ENCODE measurements at places on chromosomes 2 and 18. TPM values are rescaled to one million over a fixed set of nuclear protein-coding genes. Genes with fewer than 3 reads are reported as not detected.

DNA sequence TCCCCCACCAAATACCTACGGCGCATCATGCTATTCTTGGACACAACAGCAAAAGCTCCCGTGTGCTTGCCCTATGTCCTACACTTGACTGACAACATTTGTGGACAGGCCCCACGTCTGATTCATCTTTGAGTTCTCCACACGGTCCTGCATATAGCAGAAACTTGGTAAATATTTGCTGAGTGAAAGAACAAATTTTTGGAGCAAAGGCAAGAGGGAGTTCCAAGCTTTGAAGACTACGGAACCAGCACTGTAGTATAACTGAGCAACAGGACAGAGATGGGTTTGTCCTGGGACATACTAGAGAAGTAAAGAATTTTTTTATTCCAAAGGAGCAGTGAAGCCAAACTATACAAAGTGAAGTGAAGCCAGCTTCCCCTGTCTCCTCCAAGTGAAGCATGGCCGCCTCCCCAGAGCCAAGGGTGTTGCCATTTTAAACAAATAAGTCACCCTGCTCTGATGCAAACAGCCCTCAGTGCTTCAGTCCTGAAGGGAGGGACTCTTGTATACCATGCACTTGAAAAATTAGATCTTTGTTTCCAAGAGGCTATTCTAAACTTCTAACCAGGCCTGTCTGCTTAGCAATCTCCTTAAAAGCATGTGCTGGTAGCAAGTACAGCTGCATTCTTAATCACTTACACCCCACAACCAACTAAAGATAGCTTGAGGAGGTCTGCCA is 35.9 kb downstream of the SPRED2 start:
- H3K4me1 ChIP-seq, result peaks cover 22% of the 10 kb centered on the region
- no peaks in the 10 kb centered on the region for H3K36me3 ChIP-seq
- no peak for DNase-seq

DNA sequence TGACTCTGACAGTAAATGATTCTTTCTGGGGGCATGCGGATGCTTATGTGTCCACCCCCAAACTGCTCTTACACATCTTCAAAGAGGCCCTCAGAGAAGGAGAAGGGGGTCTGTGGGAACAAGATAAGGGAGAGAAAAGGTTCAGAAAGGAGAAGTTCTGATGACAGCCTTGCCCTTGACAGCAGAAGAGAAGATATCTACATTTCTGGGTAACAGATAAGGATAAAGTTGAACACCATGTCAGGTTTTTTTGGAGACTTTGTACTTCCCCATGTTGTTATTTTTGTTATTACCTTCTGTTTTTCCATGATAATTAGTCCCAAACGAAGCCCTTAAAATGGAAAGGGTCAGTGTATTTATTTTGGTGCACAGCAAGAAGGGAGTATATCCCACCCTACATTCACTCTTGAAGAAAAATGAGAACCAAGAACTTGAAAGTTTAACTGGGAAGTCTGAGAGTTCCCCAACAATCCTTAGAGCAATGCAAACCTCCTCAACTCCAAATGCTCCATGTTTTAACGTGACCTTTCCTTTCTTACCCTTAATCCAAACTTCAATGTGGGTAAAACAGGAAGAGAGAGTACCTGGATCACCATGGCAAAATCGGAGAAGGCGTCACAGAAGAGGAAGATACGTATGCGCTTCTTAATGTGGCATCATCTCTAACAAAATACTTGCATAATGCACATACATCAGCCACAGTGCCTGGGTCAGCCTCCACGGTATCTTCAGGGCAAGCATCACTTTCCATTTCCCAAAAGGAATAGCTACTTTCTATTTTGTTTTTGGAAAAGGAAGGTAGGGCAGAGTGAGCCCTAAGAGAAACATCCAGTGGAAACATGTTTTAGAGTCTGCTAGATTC is 264.6 kb upstream of the STON1 start:
- no peak overlapping the region for H3K4me3 ChIP-seq
- H3K27me3 ChIP-seq, result peaks cover 1% of the 10 kb centered on the region
- DNase-seq, result no peak
- H3K36me3 ChIP-seq, result no peaks in the 10 kb centered on the region
- no peaks in the 10 kb centered on the region for H3K4me1 ChIP-seq
- H3K27ac ChIP-seq, result no peak overlapping the region

The SPAG16 gene
- 11.7 TPM for total RNA-seq

DNA sequence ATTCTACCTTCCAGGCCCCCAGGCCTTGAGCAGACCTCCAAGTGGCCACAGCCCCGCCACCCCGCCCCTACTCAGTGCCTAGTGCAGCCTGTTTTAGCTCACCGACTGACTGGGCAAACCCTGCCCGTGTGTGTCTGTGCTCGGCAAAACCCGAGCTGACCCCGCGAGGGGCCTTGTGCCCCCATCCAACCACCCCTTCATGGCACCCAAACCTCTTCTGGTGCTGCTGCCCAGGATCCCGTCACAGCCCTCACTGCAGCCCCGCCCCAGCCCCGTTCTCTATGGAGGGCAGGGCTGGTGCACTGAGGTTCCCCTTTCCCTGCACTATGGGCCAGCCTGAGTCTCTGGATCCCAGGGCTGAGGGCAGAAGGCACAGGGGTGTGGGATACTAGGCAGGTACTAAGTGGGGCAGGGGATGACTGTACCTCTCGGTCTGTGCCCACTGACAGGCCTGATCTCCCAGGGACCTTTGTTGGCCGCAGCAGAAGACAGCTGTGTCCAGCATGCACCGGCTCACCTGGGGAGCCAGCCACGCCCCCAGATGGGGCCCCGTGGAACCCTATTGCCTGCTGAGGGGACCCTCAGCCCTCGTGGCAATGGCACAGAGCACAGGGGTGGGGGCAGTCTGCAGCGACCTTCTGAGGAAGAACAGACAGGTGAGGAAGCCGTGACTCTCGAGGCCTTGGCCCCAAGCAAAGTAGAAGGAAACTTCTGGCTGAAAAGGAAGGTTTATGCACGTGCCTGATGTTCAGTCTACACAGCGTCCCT is 69.9 kb upstream of the OTOS start:
- DNase-seq, result no peak
- H3K27me3 ChIP-seq, result no peaks in the 10 kb centered on the region
- H3K4me1 ChIP-seq, result peaks cover 2% of the 10 kb centered on the region
- no peaks in the 10 kb centered on the region for H3K36me3 ChIP-seq
- H3K27ac ChIP-seq, result no peak overlapping the region
- no peak overlapping the region for H3K4me3 ChIP-seq

GRCh38 chr2:111162718-111163331 is 42.1 kb downstream of the BCL2L11 start:
- peak; percentile 26 for DNase-seq
- no peaks in the 10 kb centered on the region for H3K27me3 ChIP-seq
- H3K36me3 ChIP-seq, result peaks cover 70% of the 10 kb centered on the region

DNA sequence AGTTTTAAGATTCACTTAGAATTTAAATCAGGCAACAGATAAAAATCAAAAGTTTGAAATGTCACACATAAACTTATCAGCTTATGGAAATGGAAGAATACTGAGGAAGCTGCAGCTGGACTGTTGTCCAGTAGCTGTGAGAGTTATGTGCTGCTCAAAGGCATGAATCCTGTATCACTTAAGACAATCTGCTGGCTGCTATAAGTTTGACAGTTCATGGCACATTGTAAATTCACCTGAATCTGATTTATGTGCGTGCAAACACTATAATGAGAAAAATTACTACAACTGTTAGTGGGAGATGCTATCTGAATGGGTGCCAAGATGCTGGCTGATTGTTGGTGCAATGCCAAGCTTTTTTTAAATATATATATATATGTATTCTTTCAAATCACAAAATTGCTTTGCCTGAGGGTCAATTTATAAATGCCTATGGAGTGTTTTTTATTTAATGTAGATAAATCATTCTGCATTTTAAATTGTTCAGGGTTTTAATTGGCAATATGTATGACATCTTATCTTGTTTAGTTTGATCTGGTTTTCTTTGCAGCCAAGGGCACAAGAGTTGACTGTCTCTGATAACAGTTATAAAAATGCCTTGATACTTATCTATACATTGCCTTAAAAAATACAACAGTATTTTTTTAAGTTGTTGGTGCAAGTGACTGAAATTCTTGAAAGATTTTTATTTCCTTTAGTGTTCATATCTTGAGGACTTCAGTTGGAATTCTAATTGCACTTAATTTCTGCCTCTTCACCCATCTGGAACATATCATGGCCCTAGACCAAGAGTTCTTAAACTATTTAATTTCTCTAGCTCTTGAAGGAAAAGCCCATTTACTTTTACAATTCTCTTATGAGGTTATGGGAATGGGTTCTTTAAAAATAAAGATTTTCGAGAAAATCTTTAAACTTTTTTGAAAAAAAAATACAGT is 48.7 kb downstream of the CAVIN2 start:
- no peak for DNase-seq
- no peaks in the 10 kb centered on the region for H3K4me1 ChIP-seq
- H3K27ac ChIP-seq, result no peak overlapping the region
- H3K4me3 ChIP-seq, result no peak overlapping the region
- peaks cover 3% of the 10 kb centered on the region for H3K27me3 ChIP-seq
- no peaks in the 10 kb centered on the region for H3K36me3 ChIP-seq

DNA sequence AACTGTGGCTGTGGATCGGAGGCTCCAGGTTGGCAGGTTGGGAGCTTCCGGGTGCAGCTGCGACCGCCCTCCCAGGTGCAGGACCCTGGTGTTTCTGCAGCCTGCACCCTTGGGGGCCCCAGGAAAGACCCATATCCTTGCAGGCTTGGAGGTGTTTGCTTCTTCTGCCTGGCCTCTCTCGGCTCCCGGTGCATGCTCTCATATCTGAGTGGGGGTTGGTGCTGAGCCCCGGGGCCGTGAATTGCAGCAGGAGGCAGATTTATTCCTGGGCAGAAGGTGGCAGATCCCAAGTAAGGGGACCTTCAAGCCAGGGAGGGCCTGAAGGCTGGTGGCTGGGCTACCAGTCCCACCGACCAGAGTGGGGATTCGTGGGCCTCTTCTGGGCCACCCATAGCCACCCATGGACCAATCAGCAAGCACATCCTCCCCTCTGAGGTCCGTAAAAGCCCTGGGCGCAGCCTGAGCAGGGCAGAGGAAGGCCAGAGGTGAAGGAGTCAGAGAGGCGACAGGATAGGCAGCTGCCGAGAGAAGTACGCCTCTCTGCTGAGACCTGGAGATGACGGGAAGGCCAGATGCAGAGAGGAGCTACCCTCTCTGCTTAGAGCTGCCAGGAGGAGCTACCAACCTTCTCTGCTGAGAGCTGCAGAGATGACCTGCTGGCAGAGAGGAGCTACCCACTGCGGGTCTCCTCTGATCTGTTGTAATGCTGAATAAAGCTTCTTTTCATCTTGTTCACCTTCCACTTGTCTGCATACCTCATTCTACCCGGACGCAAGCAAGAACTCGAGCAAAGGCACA is 1279.0 kb upstream of the LRRTM1 start:
- no peaks in the 10 kb centered on the region for H3K27me3 ChIP-seq
- no peak overlapping the region for H3K4me3 ChIP-seq
- no peaks in the 10 kb centered on the region for H3K36me3 ChIP-seq
- no peak for DNase-seq
- no peak overlapping the region for H3K27ac ChIP-seq

DNA sequence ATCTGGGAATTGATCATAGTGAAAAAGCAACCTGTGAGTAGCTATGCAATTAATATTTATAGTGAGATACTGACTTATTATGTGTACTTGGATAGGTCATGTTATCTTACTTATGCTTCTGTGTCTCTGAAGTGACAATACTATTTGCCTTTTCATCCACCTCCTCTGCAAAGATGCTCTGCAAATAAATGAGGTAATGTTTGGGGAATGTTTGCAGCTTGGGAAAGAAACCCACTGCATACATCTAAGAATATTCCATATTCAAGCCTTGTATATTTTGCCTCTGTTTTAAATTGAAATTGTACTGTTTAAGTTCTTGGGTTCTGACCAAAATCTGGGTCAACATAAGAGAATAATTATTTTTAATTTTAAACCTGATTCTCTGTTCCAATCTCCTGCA is 217.4 kb upstream of the DTNA start:
- peaks cover 4% of the 10 kb centered on the region for H3K4me1 ChIP-seq
- H3K27ac ChIP-seq, result no peak overlapping the region
- DNase-seq, result no peak
- H3K4me3 ChIP-seq, result peak overlapping the region; percentile 59
- no peaks in the 10 kb centered on the region for H3K36me3 ChIP-seq
- H3K27me3 ChIP-seq, result peaks cover 31% of the 10 kb centered on the region

- H3K27ac ChIP-seq, result no peak overlapping the region
- H3K36me3 ChIP-seq, result no peaks in the 10 kb centered on the region
- H3K4me1 ChIP-seq, result no peaks in the 10 kb centered on the region
- DNase-seq, result no peak
Measured at GRCh38 chr2:33335516-33335915, 140.9 kb upstream of the RASGRP3 start.

The KIF3C gene
- 3.8 TPM for total RNA-seq

- no peak overlapping the region for H3K27ac ChIP-seq
- no peaks in the 10 kb centered on the region for H3K36me3 ChIP-seq
- DNase-seq, result no peak
- no peaks in the 10 kb centered on the region for H3K4me1 ChIP-seq
Measured at GRCh38 chr2:133991606-133992168, 262.2 kb upstream of the MGAT5 start.

- H3K27me3 ChIP-seq, result no peaks in the 10 kb centered on the region
- peaks cover 2% of the 10 kb centered on the region for H3K36me3 ChIP-seq
- H3K4me1 ChIP-seq, result no peaks in the 10 kb centered on the region
- no peak overlapping the region for H3K27ac ChIP-seq
- no peak overlapping the region for H3K4me3 ChIP-seq
Measured at GRCh38 chr2:72211350-72211749, 63.7 kb upstream of the CYP26B1 start.

The TBC1D8 gene
- 3.3 TPM for total RNA-seq

GRCh38 chr2:10917927-10918326 is 6.2 kb downstream of the KCNF1 start:
- H3K36me3 ChIP-seq, result no peaks in the 10 kb centered on the region
- no peak overlapping the region for H3K27ac ChIP-seq
- H3K4me3 ChIP-seq, result no peak overlapping the region
- H3K4me1 ChIP-seq, result no peaks in the 10 kb centered on the region
- H3K27me3 ChIP-seq, result peaks cover 22% of the 10 kb centered on the region

GRCh38 chr2:30293303-30293921 is 62.1 kb downstream of the LBH start:
- H3K27ac ChIP-seq, result peak overlapping the region; percentile 55
- peak; percentile 55 for DNase-seq
- H3K36me3 ChIP-seq, result no peaks in the 10 kb centered on the region
- H3K4me1 ChIP-seq, result peaks cover 36% of the 10 kb centered on the region
- no peak overlapping the region for H3K4me3 ChIP-seq

The WDFY1 gene
- total RNA-seq, result 20.8 TPM

The GPC1 gene
- total RNA-seq, result 1.2 TPM

GRCh38 chr18:596288-596881 is 403 bp upstream of the CLUL1 start:
- H3K4me1 ChIP-seq, result no peaks in the 10 kb centered on the region
- H3K27ac ChIP-seq, result no peak overlapping the region
- peak; percentile 3 for DNase-seq
- H3K27me3 ChIP-seq, result peaks cover 20% of the 10 kb centered on the region
- no peaks in the 10 kb centered on the region for H3K36me3 ChIP-seq

DNA sequence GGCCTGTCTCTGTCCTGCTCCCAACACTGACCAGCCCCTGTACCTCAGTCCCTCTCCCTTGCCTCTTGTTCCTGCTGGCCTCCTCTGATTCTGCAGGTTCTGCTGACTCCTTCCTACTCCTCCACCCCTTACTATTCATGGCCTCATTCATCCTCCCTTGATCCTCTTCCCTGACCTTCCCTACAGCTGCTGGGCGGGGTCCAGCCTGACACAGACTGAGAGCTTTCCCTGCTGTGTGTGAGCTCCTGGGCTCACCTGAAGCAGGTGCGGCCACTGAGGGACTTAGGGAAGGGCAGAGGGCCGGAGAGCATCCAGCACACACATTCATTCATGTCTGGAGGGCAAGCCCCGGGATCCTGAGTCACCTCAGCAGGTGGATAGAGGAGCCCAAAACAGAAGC is 185.6 kb downstream of the CTIF start:
- no peak overlapping the region for H3K27ac ChIP-seq
- H3K36me3 ChIP-seq, result no peaks in the 10 kb centered on the region
- no peaks in the 10 kb centered on the region for H3K27me3 ChIP-seq
- peaks cover 7% of the 10 kb centered on the region for H3K4me1 ChIP-seq
- DNase-seq, result no peak
- H3K4me3 ChIP-seq, result no peak overlapping the region
